Ecto neural progenitor cell (in vitro differentiated cells): ENCODE measurements at places on chromosomes 6 and 20.

DNA sequence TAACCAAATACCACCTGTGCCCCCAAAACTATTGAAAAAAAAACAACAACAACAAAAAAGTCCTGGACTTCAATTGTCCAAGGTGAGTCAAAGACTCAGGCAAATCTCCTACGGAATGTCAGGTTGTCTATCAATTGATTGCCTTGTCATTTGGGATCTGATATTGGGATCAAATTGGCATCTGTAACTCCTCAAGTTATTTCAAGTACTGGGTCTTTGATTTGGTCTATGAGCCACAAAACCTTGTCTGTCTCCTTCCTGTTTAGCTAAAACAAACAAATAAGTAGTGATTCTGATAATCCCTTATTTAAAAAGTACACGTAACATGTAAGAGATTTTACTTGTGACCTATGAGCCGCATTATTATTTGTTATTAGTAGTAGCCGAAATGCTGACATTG lies 231.6 kb upstream of the ZNF217 start:
- DNase-seq: no peak

GRCh38 chr6:158205169-158205944 lies 37.2 kb downstream of the GTF2H5 start:
- no peak for DNase-seq

DNA sequence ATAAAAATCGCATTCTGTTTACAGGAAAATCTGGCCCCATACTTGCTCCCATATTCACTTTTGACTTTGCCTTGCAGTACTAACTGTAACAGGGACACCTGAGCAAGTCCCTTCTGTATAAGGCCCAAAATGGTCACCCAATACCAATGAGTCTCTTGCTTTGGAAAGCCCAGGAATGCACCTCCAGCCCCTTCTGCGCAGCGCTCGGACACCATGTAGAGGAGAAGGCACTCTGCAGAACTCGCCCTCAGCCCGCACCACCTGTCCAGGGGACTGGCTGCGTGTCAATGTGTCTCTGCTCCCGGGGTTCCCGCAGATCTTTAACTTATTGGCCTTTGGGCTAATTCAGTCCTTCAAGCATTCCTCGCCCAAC lies 746 bp upstream of the PRND start:
- no peak for DNase-seq

- no peak for DNase-seq
These were observed 586.9 kb upstream of the ARID1B start for GRCh38 chr6:156190270-156190669.

GRCh38 chr6:89385156-89385667 lies 26.9 kb downstream of the RRAGD start:
- DNase-seq: no peak

DNA sequence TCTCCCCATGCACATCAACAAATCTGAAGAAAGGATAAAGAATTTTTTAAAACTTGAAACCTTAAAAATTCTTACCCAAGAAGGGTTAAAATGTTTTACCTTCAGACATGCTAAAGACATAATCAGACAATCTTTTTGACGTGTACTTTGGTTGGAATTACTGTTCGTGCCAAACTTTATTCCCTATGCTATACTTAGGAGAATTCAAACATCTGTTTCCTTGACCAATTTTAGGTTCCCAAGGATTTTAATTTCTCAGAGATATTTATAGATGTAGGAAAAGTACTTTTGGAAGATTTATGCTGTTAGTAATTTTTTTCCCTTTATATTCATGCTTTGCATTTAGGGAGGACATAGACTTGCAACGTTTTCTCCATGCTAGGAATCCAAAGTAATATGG lies 108.4 kb downstream of the AFG1L start:
- no peak for DNase-seq

- DNase-seq: no peak
These were observed 7.6 kb upstream of the ZNF76 start for GRCh38 chr6:35251949-35252348.

- DNase-seq: no peak
These were observed 582.1 kb upstream of the JAG1 start for GRCh38 chr20:11255860-11256259.

GRCh38 chr20:32476684-32477593 lies 108.2 kb downstream of the NOL4L start:
- no peak for DNase-seq

- no peak for DNase-seq
These were observed 51.2 kb upstream of the RANBP9 start for GRCh38 chr6:13762611-13763441.

DNA sequence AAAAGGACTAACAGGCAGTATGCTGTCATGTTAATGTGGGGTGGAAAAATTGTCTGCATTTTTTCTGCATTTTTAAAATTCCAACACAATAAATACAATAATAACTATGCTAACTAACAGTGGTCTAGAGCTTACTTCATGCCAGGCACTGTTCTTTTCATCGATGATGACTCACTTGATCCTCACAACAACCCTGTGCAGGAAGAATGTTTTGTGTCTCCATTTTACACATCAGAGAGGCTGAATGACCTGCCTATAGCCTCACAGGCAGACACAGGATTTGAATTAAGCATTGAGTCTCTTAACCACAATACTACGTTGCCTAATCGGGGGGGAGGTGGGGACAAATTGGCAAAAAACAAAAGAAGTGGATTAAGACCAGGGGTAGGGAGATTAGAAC lies 26.9 kb upstream of the FANCE start:
- no peak for DNase-seq

GRCh38 chr20:24493661-24494459 lies 24.4 kb downstream of the SYNDIG1 start:
- no peak for DNase-seq

- DNase-seq: no peak
These were observed 733.0 kb downstream of the GRIK2 start for GRCh38 chr6:102126488-102126887.

DNA sequence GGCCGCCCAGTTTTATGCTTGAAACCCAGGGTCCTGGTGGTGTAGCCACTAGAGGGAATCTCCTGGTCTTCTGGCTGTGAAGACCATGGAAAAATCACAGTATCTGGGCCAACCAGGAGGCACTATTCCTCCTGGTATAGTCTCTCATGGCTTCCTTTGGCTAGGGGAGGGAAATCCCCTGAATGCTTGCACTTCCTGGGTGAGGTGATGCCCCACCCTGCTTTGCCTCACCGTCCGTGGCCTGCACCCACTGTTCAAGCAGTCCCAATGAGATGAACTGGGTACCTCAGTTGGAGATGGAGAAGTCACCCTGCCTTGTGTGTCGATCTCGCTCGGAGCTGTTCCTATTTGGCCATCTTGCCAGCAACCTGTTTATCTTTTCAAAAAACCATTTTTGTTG lies 10.1 kb upstream of the ZNF337 start:
- no peak for DNase-seq

DNA sequence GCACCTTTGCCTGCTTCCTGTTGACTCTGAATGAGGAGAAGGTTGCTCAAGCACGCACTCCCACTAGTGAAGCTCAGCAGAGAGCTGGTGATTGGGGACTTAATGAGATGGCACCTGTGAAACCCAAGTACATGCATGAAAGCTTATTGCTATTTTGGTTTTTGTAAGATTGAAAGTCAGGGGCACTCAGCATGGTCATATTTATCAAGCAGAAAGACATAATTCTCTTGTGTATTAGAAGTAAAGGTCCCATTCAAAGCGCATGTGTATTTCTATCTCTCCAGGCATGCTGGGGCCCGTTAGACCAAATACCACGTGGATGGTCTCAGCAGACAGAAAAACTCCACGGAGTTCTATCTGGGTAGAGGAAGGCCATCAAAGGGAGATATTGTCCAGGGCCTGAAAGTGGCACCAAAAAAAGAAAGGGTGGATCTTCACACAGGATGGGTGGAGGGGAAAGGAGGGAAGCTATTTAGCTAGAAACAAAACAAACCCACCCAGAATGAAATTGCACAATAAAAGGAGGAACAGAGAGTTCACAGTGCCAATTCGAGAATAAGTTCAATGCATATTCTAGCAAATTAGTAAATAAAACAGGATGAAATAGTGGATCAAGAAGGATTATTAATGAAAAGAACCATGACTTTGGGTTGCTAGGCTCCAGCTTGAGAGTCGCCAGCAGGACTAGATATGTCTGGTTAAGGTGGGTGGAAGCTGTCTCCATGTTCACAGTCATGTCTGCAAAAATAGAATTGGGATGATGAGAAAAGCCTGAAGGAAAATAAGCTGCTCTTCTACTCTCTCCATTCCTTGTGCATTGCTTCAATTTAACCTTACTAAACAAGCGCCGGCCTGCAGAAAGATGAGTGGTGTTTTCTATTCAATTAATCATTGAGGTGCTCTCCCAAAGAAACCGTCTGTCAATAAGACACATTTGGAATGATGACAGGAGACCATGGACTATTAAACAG lies 224.9 kb upstream of the DTNBP1 start:
- no peak for DNase-seq

GRCh38 chr6:111775145-111775922 lies 97.9 kb downstream of the FYN start:
- DNase-seq: no peak

DNA sequence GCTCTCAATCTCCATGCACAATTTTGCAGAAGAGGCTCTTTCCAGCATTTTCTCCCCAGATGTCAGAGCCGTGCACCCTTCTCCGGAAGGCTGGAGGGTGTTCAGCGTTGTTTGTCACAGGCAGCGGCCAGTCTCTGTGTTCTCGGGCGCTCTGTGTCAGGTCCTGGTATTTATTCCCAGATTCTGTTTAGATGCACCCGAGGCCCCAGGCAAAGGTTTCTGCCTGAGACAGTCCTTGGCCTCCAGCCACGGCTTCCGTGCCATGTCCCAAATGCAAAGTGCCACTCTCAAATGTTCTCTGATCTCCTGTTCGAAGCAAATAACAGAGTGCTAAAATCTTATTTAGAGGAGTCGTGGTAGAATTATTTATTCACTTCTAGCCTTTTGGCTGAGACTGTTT lies 140.3 kb upstream of the AGPAT4 start:
- DNase-seq: no peak

DNA sequence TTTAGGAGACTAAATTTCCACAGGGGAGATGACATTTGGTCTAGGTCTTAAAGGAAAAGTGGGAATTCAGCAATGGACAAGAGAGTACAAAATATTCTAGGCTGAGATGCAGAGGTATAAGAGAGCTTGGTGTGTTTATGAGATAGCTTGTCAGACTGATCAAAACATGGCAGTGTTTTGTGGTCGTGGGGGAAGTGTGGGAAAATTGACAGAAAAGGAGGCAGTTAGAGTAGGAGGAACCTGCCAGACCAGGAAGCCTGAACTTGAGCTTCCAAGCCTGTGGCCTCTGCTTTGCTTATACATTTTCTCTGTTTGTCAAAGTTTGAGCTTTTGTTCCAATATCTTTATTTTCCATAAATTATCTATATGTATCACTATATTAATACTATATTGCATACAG lies 69.5 kb upstream of the MAP3K7 start:
- DNase-seq: no peak

GRCh38 chr6:158910484-158911440 lies 89.2 kb downstream of the RSPH3 start:
- DNase-seq: peak; percentile 68

- DNase-seq: no peak
These were observed 20.1 kb downstream of the KIF16B start for GRCh38 chr20:16553101-16553500.

DNA sequence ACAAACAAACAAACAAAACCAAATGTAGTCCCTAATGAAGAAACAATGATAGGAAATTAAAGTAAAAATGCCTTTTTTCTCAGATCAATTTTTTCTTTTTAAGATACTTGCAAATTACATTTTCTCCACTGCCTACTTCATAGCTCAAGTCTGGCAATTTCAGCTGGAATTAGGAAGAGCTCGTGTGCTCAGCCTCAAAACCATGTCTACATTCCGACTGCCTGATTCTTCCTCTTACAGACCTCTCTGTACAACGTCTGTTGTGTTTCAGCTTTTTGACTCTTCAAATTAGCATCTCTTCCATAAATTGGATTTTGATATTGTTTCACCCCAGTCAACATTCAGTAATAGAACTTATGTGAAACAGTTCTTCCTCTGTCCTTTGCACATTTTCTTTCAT lies 9.3 kb upstream of the EDN1 start:
- DNase-seq: no peak

- no peak for DNase-seq
These were observed 35.0 kb downstream of the TGM2 start for GRCh38 chr20:38129893-38130609.

GRCh38 chr6:140988780-140989179 lies 1143.9 kb upstream of the GJE1 start:
- DNase-seq: no peak

GRCh38 chr6:131177996-131178395 lies 42.7 kb downstream of the AKAP7 start:
- DNase-seq: no peak

DNA sequence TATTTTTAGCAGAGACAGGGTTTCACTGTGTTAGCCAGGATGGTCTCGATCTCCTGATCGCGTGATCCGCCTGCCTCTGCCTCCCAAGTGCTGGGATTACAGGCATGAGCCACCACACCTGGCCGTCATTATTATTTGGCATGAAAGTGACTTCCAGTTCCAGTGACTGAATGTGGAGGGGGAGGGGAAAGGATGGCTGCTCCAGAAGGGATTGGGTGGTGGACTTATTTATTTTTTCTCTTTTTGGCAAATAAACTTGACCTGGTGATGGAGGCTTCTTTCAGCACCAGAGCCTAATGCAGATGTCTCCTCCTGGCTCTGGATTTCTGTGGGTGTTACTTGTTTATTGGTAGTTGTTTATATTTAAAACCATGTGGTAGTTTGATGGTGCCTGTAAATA lies 16.9 kb upstream of the SLC22A23 start:
- DNase-seq: no peak

DNA sequence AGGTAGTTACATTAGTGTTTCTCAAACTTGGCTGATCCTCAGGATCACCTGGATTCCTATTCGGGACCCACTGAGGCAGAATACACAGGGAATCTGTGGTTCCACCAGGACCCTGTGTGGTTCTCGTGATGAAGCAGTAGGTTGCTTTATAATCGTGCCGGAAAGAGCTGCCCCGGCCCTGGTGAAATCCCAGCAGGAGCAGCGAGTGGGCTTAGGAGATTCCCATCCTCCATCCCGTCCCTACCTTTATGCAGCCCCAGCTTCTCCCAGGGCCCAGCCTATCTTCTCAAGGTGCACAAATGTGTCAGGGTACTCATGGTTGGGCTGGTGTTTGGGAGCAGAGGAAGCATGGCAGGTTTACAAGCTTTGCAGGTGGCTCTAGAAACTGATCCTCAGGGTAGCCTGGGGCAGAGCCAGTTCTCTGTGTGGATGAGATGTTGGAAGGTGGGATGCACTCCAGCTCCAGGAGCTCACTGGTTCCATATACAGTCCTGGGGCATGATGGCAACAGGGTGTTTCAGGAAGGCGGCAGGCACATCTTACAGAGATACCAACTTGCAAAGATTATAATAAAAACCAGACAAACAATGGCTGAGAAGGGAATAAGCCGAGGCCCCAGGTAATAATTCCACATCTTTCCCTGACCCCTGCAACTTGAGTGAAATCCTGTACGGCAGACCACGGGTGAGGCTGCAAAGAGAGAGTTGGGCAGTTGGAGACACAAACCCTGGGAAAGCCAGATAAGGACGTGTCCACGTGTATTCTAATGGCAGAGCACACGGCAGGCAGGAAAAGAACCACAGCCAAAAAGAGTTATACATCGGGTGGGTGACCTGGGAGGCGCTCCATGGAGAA lies 5.9 kb downstream of the SLC22A1 start:
- DNase-seq: no peak
